ENCODE measurements at places on chromosomes 11 and 22.

- no peak for DNase-seq
Measured at GRCh38 chr11:112459001-112459400, 198.3 kb upstream of the PLET1 start.

DNA sequence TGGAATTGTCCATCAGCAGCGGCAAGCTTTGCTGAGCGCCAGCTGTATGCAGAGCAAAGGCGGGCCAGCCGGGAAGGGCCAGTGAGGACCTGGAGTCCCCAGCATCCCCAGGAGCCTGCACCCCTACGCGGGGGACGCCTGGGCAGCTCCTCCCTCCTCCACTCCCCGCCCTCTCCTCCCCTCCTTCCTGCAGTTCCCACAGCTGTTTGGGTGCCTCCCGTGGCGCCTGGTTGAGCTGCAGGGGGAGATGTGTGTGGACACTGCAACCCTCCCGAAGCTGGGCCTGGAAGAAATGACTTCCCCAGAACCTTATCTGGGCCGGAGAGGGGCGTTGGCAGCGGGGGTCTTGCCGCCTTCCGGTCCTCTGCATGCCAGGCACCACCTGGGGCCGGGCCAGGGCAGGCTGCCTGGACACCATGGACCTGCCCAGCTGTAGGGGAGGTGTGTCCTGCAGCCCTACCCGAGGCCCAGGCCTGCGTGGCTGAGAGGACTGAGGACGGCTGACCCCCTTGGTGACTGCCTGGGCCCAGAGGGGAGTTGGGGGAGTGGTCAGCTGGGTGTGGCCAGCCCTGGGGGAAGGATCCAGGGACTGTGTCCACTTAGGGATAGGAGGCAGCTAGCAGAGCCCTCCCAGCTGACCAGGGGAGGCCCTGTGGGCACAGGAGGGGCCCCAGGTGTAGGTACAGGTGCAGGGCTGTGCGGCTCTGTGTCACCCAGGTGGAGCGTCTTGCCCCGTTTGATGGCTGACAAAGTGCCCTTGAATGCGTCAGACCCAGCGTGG is 16.8 kb upstream of the MUC6 start:
- DNase-seq = no peak

DNA sequence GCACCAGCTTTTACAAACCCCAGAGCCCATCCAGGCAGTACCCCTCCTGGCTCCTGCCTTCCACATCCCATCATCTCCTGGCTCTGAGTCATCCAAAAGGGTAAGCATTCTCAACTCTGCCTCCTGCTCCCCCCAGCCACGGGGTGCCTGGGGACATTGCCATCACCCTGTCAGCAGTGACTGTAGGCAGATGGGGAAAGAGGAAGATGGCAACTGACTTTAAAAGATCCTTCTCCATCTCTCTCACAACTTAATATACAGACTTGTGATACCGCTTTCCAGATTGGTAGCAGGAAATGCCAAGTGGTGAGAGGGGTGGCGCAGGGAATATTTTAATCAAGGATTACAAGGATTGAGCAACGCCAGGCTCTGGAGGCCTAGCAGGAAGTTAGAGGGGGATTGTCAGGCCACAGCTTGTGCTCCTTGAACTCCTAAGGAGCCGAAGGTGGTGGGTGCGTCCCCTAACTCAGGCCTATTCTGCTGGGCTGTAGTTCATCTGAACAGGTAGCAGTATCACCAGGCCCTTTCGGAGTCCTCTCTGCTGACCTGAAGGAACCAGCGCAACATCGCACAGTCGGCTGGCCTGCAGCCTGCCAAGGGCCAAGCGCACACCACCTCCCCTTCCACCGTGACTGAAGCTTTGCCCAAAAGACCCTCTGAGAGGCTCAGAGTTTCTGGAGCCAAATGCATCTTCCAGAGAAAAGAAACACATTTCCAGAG is 83.3 kb downstream of the ZC3H12C start:
- DNase-seq = peak; percentile 39

DNA sequence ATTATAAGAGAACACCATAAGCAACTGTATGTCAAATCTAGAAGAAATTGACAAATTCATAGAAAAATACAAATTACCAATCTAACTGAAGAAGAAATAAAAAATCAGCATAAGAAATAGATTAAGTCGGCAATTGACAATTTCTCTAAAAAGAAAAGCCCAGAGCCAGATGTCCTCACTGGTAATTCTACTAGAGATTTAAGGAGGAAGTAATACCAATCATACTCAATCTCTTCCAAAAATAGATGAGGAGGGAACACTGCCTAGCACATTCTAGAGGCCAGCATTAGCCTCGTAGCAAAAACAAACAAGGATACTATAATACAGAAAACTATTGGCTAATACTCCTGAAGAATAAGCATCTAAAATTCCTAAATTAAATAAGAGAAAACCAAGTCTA is 40.4 kb upstream of the IGLL5 start:
- no peak for DNase-seq

GRCh38 chr11:113249491-113249763 is 65.0 kb upstream of the TTC12 start:
- DNase-seq = no peak

DNA sequence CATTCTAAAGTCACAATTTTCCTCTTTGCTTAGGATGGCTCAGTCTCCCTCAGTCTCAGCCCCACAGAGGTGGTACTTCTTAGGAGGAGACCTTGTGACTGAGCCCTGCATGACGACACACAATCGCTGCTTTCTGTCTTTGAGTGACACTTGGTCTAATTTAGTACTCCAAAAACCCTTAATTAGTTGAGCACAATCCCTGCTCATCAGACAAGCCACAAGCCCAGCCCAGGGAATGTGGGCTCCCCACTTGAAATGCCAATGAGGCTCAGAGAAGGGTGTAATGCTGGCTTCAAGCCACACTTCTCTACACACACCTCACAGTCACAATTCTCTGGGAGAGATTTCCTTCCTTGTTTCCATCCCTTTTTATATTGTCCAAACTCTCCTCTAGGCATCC is 101.8 kb downstream of the FEZ1 start:
- DNase-seq = no peak

DNA sequence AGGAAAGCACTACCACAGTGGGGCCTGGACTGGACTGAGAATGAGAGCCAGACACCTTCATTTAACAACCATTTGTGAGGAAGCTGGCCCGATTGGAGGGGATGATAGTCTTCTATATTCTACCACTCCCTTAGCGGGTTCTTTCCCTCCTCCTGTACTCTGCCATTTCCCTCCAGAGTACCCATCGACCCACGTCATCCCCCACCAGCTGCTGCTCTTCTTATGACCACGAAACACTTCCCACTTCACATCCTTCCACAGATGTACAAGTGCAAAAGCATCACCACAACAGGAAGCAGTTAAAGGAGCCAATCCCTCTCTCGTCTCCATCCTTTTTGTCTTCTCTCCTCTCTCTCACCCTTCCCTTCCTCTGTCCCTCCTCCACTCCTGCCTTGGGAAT is 18.0 kb upstream of the UBASH3B start:
- DNase-seq = no peak

Data from fibroblast of skin of right quadriceps (primary cell).